Stomach (tissue), 19 donors: ENCODE measurements at places on chromosomes 13 and 19. TPM values are rescaled to one million over a fixed set of nuclear protein-coding genes. Genes with fewer than 3 reads are reported as not detected.

GRCh38 chr13:92354583-92354982 lies 872.0 kb upstream of the GPC6 start:
- H3K4me3 ChIP-seq = no peak overlapping the region
- H3K27me3 ChIP-seq = no peaks in the 10 kb centered on the region

DNA sequence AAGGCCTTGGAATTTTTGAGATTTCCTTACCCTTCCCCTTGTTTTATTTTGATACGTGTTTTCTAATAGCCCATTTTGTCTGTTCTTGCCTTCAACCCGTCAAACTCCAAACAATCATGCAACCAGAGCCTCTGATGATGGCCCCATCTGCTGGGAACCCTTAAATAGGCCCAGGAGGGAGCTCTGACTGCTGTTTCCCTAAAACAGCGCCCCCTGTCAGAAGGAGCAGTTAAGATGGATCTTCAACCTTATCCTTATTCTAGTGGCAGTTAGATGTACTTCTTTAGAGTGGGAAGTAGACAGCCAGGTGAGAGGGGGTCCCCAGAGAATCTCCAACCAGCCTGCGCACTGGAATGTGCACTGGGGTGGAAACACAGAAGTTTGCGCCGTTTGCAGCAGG lies 1031.0 kb upstream of the PCDH9 start:
- no peak for DNase-seq
- H3K4me1 ChIP-seq = no peaks in the 10 kb centered on the region
- H3K27ac ChIP-seq = no peak overlapping the region
- H3K4me3 ChIP-seq = no peak overlapping the region
- H3K36me3 ChIP-seq = no peaks in the 10 kb centered on the region

DNA sequence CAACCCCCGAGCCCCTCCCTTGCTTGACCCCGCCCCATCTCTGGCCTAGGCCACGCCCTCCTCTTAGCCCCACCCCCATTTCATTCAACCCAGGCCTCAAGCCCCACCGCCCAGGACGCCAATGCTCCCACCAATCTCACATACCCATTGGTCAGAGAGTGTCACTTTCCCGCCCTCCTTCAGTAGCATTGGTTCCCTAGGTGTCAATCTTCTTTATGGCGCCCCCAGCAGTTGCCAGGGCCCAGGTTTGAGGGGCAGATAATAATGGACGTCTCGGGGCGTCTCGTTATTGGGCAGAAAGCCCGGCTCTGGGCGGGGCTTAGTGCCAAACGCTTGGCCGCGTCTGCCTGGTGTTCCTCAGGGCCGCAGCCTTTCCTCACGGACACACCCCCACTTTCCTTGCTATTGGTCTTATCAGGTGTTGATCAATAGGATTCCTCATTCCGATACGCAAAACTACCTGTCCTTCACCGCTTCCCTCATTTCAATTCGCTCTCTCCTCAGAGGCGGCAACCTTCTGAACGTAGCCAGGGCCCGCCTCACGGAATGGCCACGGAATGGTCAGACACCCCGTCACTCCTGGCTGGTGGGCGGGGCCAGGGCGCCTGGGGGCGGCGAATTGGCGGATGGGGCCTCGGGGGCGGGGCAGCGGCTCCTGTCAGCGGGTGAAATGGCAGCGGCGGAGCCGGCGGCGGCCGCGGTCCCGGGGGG lies at the start of gene EVI5L:
EVI5L (plus strand) TSS at position 658 of the 711 bp plus-strand sequence. CDS start 16,325 bp downstream, outside the sequence.
- H3K4me3 ChIP-seq = peak within 1 kb of the TSS; percentile 86
- no peaks in the 10 kb centered on the region for H3K27me3 ChIP-seq
- H3K4me1 ChIP-seq = peaks cover 45% of the 10 kb centered on the region
- H3K27ac ChIP-seq = peak within 1 kb of the TSS; percentile 82
- peak; percentile 100 for DNase-seq
- no peaks in the 10 kb centered on the region for H3K36me3 ChIP-seq

DNA sequence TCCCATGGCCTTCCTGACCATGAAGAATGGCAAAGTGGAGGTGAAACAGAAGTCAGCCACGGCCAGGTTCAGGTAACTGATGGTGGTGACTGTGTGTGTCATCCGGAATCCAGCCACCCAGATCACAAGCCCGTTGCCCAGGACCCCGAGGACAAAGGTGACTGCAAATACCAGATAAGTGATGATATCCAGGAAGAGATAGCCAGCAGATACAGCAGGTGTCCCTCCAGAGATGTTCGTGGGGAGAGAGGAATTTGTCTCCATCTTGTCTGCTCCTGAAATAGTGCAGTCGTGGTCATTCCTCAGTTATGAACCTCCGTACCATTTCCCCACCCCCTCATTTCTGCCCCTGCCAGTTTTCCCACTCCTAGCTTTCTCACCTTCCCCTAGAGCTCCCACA lies 4.9 kb downstream of the FPR1 start:
- no peaks in the 10 kb centered on the region for H3K4me1 ChIP-seq
- H3K36me3 ChIP-seq = no peaks in the 10 kb centered on the region
- no peaks in the 10 kb centered on the region for H3K27me3 ChIP-seq
- H3K27ac ChIP-seq = no peak overlapping the region

DNA sequence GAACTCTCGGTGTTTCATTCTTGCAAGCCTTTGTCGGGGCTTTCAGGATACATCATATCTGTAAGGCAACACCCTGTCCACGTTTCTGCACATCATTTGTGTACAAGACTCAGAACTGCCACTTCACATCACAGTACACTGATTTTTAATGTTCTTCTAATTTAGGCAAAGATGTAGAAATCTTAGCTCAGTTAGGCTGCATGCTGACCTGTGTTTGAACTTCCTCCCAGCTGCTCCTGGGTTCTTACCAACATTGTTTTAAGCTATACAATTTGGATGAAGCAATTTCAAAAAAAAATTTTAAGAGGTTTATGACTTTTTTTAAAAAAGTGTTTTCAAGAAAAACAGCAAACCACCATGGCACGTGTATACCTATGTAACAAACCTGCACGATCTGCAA lies 1047.9 kb upstream of the SLC10A2 start:
- no peaks in the 10 kb centered on the region for H3K27me3 ChIP-seq
- H3K4me3 ChIP-seq = no peak overlapping the region
- no peaks in the 10 kb centered on the region for H3K4me1 ChIP-seq
- no peak for DNase-seq
- no peak overlapping the region for H3K27ac ChIP-seq

DNA sequence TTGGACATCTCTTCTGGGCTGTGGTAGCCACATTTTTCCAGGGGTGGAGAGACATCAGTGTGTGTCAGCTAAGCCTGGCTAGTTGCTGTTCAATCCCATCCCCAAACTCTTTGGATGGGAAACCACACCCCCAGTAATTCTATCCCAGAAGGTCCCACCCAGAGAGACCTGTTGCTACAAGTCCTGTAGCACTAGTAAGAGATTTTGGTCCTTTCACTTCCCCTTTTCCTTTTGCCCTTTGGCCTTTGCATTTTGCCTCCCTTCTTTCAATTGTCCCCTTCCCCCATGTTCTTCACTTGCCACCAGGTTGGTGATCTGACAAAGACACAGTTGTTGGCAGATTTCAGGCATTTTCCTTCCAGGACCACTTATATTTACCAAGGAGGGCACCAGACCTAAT lies 3.8 kb downstream of the CBY2 start:
- H3K4me3 ChIP-seq = no peak overlapping the region
- no peaks in the 10 kb centered on the region for H3K36me3 ChIP-seq
- H3K27ac ChIP-seq = no peak overlapping the region
- no peaks in the 10 kb centered on the region for H3K27me3 ChIP-seq
- H3K4me1 ChIP-seq = no peaks in the 10 kb centered on the region

DNA sequence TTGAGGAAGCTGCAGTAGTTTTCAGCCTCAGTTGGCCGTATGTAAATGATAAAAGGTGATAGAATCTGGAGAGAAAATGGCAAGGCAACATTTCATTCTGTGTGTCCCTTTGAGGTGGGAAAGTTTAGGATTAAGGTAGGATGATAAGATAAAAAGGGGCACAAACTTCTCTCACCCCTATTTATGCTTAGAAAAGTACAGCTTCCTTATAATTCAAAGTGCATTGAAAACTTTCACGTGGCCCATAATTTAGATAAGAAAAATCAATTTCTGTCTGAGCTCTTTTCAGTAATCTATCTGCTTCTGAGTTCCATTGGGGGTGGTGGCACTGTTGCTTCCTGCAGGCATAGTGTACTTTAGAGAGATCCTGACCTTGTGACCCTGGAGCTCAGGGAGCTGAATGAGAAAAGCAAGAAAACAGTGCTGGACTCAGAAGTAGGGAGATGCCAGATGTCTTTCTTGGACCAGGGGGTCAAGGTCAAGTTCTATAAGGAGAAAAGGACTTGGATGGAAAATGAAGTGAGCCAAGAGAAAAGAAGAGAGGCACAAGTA lies 187.3 kb downstream of the NDFIP2 start:
- no peak overlapping the region for H3K27ac ChIP-seq
- H3K27me3 ChIP-seq = no peaks in the 10 kb centered on the region
- H3K4me3 ChIP-seq = no peak overlapping the region
- H3K36me3 ChIP-seq = no peaks in the 10 kb centered on the region

DNA sequence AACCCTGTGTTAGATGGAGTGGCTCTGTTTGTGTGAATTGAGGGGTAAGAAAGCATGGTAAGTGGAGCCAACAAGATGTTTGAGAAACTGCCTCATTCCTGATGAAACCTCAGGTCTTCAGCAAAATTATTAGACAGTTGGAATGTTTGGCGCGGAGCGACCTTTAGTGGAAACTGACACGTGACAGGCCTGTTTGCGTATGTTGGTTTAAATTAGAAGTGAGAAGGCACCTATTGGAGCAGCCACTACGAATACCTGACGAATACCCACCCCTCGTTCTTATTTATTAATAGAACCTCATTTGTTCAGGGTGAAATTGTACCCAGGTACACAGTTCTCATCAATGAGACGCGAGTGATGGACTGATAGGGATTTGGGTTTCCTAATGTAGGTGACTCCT lies 63.2 kb upstream of the MIR17HG start:
- no peak overlapping the region for H3K4me3 ChIP-seq
- no peaks in the 10 kb centered on the region for H3K4me1 ChIP-seq
- no peaks in the 10 kb centered on the region for H3K27me3 ChIP-seq
- no peak for DNase-seq
- no peak overlapping the region for H3K27ac ChIP-seq

GRCh38 chr13:34065928-34066327 lies 248.0 kb downstream of the RFC3 start:
- no peaks in the 10 kb centered on the region for H3K4me1 ChIP-seq
- no peaks in the 10 kb centered on the region for H3K36me3 ChIP-seq

DNA sequence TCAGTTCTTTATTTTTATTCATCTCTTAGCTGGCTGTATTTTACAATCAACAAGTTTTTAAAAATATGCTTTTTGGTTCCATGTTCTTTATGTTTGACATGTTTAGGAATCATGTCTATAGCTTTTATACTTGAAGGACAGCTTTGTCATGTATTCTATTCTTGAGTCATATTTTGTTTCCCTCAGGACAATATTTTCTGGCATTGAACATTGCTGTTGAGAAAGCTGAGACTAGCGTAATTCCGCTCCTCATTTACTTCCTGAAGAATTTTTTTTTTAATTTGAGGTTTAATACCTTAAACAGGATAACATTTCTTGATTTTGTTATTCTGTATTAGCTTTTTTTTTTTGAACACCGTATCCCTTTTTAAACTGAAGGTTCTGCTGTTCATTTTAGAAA lies 53.2 kb downstream of the RB1 start:
- no peak overlapping the region for H3K27ac ChIP-seq
- no peak overlapping the region for H3K4me3 ChIP-seq

DNA sequence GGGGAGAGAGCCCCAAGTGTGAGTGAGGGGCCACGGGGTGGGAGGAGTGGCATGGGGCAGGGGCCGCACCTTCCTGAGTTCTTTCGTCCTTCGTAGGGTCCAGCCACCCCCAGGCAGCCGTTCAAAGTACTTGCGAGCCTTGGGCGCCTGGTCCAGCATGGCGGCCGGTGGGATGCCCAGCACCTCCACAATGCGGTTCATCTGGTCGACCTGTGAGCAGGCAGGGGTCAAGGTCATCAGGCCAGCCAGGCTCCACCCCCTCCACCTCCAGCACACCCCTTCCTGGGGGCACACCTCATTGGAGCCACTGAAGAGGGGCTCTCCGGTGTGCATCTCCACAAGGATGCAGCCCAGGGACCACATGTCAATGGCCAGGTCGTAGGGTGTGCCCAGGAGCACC lies 6.7 kb downstream of the DYRK1B start:
- no peak overlapping the region for H3K27ac ChIP-seq
- peaks cover 68% of the 10 kb centered on the region for H3K36me3 ChIP-seq
- peaks cover 24% of the 10 kb centered on the region for H3K4me1 ChIP-seq
- H3K4me3 ChIP-seq = no peak overlapping the region

GRCh38 chr19:28605501-28606268 lies 607.3 kb downstream of the UQCRFS1 start:
- no peak for DNase-seq
- no peaks in the 10 kb centered on the region for H3K4me1 ChIP-seq
- H3K27ac ChIP-seq = no peak overlapping the region
- H3K4me3 ChIP-seq = no peak overlapping the region

DNA sequence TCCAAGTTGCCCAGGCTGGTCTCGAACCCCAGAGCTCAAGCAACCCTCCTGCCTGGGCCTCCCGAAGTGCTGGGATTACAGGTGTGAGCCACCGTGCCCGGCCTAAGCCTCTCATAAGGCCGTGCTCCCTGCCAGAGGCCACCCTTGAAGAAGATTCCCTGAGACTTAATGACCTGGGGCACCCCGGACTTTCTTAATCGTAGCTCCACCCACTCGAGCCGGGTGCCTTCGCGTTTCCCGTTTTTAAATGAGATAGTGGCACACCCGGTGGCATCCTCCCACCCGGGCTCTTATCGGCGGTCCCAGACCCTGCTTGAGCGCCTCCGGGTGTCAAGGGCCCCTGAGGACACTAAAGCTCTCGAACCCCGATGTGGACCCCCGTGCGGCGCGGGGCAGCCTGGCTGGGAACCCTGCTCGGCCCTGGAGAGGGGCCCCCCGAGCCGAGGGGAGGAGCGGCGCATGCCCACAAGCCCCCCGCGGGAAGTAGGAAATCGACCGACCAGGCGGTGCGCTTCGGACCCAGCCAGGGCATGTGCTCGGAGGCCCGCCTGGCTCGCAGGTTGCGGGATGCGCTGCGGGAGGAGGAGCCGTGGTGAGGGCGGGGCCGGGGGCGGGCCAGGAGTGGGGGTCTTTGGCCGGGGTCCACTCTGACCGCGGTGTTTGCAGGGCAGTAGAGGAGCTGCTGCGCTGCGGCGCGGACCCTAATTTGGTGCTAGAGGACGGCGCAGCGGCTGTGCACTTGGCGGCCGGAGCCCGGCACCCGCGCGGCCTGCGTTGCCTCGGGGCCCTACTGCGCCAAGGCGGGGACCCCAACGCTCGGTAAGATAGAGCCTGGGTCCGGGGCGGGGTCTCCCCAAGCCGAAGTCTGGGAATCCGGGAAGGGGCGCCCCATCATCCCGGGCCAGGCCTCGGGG lies at the start of gene ANKLE1:
ANKLE1 (plus strand) TSS at position 511 of the 914 bp plus-strand sequence; CDS start at position 531, 20 bp downstream.
- H3K4me1 ChIP-seq = peaks cover 12% of the 10 kb centered on the region
- DNase-seq = peak; percentile 32
- H3K4me3 ChIP-seq = peak within 1 kb of the TSS; percentile 31
- peaks cover 34% of the 10 kb centered on the region for H3K36me3 ChIP-seq
- H3K27ac ChIP-seq = no peak within 1 kb of the TSS
- peaks cover 3% of the 10 kb centered on the region for H3K27me3 ChIP-seq

HSPB6 gene
- 84.9 TPM for polyA plus RNA-seq

SLC8A2 gene
- 0.60 TPM for polyA plus RNA-seq

FXYD1 gene
- polyA plus RNA-seq = 67.4 TPM

PSG3 gene
- polyA plus RNA-seq = not detected

C13orf42 gene
- not detected for polyA plus RNA-seq

OR10H1 gene
- not detected for polyA plus RNA-seq

FFAR2 gene
- polyA plus RNA-seq = 0.46 TPM

THSD1 gene
- polyA plus RNA-seq = 1.1 TPM

AMER2 gene
- not detected for polyA plus RNA-seq

LGALS14 gene
- polyA plus RNA-seq = not detected

ELSPBP1 gene
- polyA plus RNA-seq = not detected

ZNF865 gene
- polyA plus RNA-seq = 6.3 TPM
